ENCODE measurements at places on chromosomes 5 and 9.

GRCh38 chr5:118905196-118905595 is 83.2 kb downstream of the DTWD2 start:
- DNase-seq = no peak

GRCh38 chr5:93280518-93280917 is 300.5 kb downstream of the NR2F1-AS1 start:
- DNase-seq = no peak

- DNase-seq = no peak
These were observed 119.7 kb upstream of the ABCA1 start for GRCh38 chr9:105047742-105048041.

DNA sequence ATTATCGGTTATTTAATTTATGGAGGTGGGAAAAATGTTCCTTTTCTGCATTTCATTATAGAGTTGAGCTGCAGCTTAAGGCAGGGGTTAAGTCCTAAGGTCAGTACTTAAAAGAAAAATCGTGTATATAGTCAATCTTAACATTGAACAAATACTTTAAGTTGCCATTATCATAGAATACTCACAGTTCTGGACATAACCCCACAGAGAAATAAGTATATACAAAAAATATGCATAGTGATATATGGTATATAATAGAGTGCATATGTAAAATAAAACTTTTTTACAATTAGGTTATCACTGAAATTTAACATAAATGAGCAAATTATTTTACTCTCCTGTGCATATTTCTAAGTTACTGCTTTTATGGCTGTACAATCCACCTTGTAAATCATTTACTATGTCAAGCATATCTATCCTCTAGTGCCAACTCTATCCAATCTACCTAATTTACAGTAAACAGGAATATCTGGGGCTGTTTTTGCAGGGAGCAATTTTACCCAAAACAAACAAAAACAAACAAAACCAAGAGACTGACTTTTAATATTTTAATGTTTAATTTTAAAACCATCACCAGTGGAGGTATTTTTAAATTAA is 28.8 kb downstream of the TTC39B start:
- no peak for DNase-seq

- no peak for DNase-seq
These were observed 130.1 kb upstream of the TLR4 start for GRCh38 chr9:117574099-117574498.

GRCh38 chr5:96852759-96853158 is 23.5 kb upstream of the ERAP2 start:
- no peak for DNase-seq

- DNase-seq = no peak
These were observed 803.7 kb downstream of the TLE4 start for GRCh38 chr9:80375477-80375876.

DNA sequence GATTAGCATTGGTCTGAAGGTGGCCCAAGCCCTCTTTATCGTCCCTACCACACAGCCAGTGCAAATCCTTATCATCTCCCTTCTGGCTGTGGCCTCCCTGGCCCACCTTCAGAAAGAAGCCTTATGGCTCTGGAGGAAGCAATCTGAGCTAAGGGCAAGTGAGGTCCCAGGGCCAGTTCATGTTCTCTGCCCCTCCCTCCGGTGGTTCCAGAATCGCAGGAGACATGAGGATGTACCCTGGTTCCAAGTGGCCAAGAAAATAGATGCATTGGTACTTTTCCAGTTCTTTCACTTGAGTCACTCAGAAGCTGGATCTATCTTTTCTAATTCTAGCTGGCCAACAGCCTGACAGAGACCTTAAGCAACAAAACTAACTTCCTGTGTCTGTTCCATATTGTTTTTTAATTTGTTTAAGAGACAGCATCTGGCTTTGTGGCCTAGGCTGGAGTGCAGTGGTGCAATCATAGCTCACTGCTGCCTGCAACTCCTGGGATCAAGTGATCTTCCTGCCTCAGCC is 60.7 kb downstream of the LHFPL2 start:
- DNase-seq = no peak

DNA sequence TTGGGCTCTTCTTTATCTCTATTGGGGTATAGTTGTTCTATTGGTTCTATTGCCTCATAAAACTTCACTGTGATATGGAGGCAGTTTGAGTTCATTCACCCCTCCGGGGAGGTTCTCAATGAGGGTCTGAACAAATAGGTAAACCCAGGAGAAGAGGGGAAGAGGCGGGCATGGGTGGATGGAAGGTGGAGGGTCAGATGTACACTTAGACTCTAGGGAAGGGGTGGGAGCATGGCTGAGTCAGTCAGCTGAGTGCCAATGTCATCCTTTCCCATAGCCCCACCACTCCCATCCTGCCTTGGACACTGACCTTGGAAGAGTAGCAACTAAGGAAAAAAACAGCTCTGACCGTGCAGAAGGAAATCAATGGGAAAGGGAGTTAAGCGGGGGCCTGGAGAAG is 9.9 kb upstream of the FABP6 start:
- no peak for DNase-seq

- DNase-seq = no peak
These were observed 673.1 kb upstream of the KLF4 start for GRCh38 chr9:108162664-108163063.

DNA sequence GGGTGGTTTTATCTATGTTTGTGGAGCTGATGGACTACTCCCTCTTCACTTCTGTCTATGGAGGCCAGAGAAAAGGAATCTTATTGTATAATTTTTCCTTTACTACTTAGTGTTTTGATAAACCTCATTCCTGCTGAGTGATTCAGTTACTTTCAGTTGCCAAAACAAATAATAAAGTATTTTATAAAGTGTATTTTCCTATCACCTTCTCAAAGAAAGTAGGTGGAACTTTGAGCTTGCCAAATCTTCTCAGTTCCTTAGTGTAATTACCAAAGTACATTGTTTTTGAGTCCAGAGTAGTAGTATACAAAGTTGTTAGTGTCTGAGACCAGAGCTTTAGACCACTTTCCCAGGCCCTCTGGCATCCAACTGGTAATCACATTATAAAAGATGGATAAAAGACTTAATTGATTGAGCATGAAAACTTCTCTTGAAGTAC is 13.5 kb downstream of the RABGAP1 start:
- no peak for DNase-seq

- DNase-seq = no peak
These were observed 387.0 kb downstream of the TLR4 start for GRCh38 chr9:118091226-118091625.

- no peak for DNase-seq
These were observed 35.3 kb downstream of the MTREX start for GRCh38 chr5:55343107-55343506.

GRCh38 chr9:131092030-131092429 is 4.3 kb upstream of the AIF1L start:
- DNase-seq = no peak

- no peak for DNase-seq
These were observed 751 bp downstream of the DNAI1 start for GRCh38 chr9:34459356-34459755.

GRCh38 chr5:16456103-16456832 is 9.3 kb downstream of the ZNF622 start:
- DNase-seq = no peak

GRCh38 chr5:1794901-1795290 is 4.7 kb downstream of the MRPL36 start:
- no peak for DNase-seq

GRCh38 chr5:76763136-76763535 is 47.2 kb downstream of the F2R start:
- DNase-seq = no peak

Data from activated T-helper 1 cell treated with anti-CD3 and anti-CD28 coated beads, Interleukin-12 subunit alpha, Interleukin-12 subunit beta, Interleukin-2, Interleukin-4 antibody, amounts not matched to agents 30 ng/mL and 10 ng/mL and 1 ng/mL, durations not matched to agents 14 hours and 24 hours and 36 hours (primary cell).